NCI-H1105 (cell line): ENCODE measurements at places on chromosomes 11 and 22.

DNA sequence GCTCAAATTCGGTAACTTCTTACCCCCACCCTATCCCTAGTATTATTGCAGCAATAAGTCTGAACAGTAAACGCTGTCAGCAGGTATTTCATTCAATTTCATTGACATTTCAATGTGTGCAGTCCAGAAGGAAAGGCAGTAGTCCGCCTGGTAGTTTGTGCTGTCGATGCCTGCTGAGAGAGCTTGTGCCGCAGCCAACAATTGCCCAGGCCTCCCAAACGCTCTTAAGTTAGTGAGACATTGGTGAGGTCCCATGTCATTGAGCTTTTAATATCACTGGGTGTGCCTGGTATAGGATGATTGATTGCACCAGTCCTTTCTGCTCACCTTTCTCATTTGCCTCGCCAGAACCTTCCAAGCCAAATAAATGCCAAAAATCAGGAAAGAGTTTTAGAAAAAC lies 28.1 kb downstream of the ALKBH3 start:
- no peak for DNase-seq

DNA sequence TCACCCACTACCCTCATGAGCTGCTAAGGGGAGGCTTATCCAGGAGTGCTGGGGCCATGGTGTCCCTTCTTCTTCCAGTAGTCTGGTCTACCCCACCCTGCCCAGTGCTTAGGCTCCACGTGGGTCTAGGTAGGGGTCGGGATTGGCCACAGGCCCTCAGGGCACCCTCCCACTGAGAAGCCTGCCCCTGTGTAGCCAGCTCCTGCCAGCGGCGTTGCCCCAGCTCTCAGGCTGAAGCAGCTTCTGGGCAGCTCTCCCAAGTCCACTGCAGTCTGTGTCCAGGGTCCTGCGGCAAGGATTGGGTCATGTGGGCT lies 24.0 kb upstream of the RIC3 start:
- no peak for DNase-seq

DNA sequence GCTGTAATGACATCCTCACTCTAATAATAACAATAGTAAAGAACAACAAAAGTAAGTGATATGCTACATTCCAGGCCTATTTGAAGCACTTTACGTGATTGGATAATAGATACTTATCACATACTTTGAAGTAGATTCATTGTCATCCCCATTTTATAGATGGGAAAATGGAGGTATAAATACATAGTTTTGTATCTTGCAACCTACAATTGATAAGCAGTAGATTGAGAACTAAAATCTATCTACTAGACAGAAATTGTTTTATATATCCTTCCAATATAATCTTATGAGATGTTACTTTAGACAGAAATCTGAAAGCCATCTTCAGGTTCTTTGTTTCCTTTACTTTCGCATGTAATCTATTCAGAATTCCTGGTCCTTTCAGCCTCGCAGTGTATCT lies 104.6 kb upstream of the CD44 start:
- no peak for DNase-seq

- no peak for DNase-seq
Observed at GRCh38 chr11:122981388-122982264, at the start of gene BSX. TSS of gene BSX (minus strand) at chr11:122981834. CDS start at chr11:122981671, 163 bp downstream.

- DNase-seq: no peak
Observed at GRCh38 chr11:70063121-70063520, 15.0 kb upstream of the ANO1 start.

DNA sequence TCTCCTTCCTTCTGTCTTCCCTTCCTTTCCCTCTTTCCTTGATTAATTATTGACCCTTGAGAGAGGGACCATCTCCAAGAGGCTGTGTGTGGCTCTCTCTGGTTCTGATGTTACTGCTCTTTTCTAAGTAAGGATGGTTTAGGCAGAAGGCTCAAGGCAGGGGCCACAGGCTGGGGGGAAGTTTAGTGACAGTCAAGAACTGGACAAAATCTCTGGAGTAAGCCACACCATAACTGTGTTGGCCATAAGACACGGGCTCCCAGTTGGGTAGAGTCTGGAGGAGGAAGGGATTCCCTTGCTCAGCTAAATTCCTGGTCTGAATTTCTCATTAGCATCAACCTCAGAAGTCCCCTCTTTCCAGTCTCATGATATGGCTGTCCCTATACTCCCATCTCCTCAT lies 74.7 kb downstream of the BUD13 start:
- no peak for DNase-seq

DNA sequence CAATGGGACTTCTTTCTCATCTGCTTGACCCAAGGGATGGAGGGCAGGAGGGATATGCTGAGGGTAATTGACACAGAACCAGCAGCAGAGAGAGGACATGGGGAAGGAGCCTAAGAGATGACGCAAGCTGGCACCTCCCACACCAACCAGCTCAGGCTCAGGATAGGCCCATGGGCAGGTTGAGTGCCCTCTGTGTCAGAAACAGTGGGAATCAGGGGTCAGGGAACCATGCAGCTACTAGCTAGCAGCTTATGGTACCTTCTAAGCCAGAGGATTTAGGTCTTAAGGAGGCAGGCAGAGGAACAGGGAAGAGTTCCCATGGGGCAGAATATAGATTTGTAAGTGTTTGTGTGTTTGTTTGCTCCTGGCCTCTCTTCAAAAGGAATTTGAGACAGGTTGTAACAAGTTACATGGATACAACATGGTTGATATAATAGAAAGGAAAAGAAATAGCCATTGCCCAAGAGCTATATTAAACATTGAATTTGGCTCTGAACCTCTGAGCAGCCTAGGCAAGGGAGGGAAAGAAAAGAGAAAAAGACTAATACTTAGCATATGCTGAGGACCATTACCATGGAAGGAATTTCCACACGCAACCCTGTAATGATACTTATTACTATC lies 39.9 kb upstream of the NAV2 start:
- DNase-seq: no peak

GRCh38 chr11:70462818-70463477 lies 64.6 kb downstream of the CTTN start:
- no peak for DNase-seq

DNA sequence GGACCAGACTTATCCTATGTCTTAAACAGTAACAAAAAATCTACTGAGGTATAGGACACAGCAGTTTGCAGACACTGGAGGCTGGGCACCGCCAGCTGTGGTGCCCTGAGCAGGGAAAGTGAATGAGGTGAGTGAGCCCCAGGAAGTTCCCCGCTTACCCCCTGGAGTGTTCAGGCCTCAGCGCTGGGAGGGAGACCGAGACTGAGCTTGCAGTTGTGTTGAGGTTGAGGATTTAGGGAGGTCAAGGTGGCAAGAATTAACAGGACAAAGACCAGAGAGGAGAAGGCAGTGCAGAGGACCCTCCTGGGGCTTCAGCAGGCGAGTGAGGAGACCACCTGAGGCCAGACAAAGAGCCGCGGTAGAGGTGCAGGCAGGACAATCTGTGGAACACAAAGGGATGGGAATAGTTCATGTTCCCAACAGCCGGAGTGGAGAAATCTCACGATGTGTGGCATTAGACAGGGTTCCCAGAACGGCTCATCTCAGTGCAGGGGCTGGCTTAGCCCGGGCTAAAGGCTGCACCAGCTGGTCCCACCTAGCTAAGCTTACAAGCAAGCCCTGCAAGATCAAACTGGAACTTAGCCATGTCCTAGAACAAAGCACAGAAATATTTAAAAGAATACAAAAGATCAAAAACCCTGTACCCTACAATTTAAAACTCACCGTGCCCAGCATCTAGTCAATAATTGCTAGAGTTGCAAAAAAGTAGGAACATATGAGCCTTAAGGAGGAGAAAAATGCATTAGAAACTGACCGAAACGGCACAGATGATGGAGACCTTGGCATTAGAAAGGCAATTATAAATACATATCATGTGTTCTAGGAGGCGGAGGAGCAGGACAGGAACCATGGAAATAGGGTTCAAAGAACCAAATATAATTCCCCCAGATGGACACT lies 47.4 kb upstream of the PITPNB start:
- no peak for DNase-seq
